ENCODE measurements at places on chromosomes 3 and 15. TPM values are rescaled to one million over a fixed set of nuclear protein-coding genes. Genes with fewer than 3 reads are reported as not detected.

DNA sequence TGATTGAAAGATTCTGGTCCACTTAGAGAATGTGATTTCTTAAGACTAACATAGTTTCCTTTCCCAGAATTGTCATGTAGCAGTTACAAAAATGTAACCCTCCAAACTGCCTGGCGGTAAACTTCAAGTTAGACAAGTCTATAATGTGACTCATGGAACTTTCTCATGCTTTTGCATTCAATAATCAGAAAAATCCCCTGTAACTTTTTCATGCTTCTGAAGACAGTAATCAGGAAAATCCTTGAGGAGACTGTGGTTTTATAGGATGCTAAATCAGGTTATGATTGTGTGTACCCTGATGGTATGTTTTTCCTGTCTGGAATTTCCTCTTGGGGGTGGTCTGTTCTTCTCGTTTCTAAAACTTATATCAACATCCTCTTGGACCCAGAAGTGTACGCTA lies 74.0 kb upstream of the RARB start:
- no peak for DNase-seq

- DNase-seq = no peak
Observed at GRCh38 chr15:69039516-69040225, 25.2 kb downstream of the NOX5 start.

DNA sequence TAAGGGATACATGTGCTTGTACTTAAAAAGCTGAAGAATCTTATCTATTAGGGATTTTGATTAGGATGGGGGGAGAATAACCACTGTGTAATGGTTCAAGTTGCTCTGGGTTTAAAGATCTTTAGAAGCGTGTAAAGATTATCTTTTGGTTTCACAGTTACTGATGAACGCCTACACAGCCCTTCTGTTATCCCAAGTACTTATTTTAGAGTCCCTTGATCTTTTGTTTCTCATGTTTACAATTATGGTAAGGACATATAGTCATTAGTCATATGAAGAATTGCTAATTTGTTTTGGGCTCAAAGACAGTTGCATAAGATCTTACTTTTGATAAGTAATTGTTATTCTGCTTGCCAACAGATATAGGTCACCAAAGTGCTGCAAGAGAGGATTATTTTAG lies 160.1 kb downstream of the PLCL2 start:
- DNase-seq = no peak

GRCh38 chr3:114668099-114668498 lies 374.3 kb downstream of the TIGIT start:
- DNase-seq = no peak

DNA sequence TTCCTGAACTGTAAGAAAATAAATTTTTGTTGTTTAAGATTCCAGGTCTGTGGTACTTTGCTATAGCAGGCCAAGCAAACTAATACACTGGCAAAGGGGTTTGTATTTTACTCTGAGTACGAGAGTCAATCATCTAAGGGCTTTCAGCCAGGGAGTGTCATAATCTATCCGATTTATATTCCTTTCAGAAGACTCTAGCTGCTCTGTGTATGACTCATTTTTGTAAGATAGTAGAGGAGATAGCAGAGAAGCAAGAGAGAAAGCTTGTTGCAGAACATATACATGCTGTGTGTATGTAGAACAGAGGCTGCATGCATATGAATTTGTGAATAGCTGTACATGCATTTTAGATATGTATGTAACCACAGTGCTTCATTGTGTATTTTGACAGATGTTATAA lies 577.9 kb upstream of the EPHA6 start:
- no peak for DNase-seq

DNA sequence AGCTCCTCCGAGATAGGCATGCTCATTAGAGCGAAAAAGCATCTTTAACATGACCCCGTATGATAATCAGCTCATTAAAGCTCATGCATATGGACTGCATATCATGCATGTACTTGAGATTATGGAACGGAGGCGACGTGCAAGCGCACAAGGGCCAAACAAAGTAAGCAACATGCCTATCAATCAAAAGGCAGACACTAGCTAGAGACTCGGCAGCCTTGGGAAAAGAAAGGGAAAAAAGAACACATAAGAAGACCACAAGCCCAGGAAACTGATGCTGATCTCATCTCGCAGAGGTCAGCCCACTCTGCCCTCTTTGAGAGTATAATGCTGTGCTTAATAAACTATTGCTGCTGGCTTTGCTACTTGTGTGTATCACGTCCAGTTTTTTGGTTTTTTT lies 2.6 kb upstream of the ACOX2 start:
- no peak for DNase-seq

GRCh38 chr3:197791892-197792647 lies 1.0 kb downstream of the LRCH3 start:
- no peak for DNase-seq

Gene KBTBD12
- total RNA-seq = 0.05 TPM

Gene NR2F2
- total RNA-seq = 15.9 TPM

Gene ACKR4
- total RNA-seq = not detected

Gene HRG
- not detected for total RNA-seq
